Hematopoietic multipotent progenitor cell (in vitro differentiated cells): ENCODE measurements at places on chromosomes 6 and 20.

GRCh38 chr20:9492067-9492466 lies 22.3 kb upstream of the LAMP5 start:
- no peak for DNase-seq

DNA sequence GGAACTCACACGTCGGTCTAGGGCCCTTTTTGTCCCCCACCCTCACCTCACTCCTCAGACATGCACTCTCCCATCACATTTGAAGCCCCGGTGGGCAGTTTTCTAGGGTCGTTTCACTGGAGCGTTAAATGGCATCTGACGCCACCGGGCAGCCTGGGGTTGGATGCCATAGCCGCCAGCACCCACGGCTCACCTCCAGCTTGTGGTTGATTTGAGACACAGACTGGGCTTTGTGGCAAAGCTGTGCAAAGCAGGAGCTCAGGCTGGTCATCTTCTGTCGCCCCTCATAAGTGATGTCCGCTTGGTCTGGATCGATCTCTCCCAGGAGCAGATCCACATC lies 530 bp downstream of the GOPC start:
- DNase-seq = no peak

DNA sequence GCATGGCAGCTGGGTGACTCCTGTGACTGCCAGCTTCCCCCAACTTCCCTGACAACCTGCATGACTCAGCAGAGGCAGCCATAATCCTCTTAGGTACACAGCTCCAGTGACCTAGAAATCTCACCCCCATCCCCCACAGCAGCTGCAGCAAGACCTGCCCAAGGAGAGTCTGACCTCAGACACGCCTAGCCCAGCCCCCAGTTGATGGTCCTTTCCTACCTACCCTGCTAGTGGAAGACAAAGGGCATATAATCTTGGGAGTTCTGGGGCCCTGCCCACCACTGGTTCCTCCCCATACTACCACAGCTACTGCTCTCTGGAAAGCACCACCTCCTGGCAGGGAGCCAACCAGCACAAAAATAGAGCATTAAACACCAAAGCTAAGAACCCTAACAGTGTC lies 90.2 kb downstream of the F13A1 start:
- no peak for DNase-seq

GRCh38 chr6:17470938-17471327 lies 77.5 kb downstream of the CAP2 start:
- DNase-seq = no peak

GRCh38 chr6:151179321-151179720 lies 60.4 kb upstream of the AKAP12 start:
- no peak for DNase-seq

- no peak for DNase-seq
These were observed 340.7 kb downstream of the LMBRD1 start for GRCh38 chr6:69456086-69456485.

DNA sequence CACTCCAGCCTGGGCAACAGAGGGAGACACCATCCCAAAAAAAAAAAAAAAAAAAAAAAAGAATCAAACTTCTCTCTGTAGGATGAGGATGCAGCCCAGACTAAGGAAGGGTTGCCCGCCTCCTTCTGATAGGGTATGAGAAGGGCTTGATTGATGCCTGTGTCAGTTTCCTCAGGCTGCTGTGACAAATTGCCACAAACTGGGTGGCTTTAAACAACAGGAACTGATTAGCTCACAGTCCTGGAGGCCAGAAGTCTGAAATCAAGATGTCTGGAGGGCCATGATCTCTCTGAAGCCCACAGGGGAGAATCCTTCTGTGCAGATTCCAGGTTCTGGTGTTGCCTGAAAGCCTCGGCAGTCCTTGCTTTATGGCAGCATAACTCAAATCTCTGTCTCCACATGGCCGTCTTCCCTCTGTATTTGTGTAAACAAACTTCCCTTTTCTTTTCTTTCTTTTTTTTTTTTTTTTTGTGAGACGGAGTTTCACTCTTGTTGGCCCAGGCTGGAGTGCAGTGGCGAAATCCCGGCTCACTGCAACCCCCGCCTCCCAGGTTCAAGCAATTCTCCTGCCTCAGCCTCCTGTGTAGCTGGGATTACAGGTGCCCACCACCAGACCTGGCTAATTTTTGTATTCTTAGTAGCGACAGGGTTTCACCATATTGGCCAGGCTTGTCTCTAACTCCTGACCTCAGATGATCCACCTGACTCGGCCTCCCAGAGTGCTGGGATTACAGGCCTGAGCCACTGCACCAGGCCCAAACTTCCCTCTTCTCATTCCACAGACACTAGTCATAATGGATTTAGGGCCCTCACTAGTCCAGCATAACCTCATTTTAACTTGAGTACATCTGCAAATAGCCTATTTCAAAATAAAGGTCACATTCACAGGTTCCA lies 11.2 kb upstream of the CDK19 start:
- no peak for DNase-seq

- no peak for DNase-seq
These were observed 331.7 kb downstream of the FARS2 start for GRCh38 chr6:5592886-5593519.

- DNase-seq = no peak
These were observed 128.1 kb downstream of the FYN start for GRCh38 chr6:111745186-111745585.
